ENCODE measurements at places on chromosomes 6 and 20.

- DNase-seq = no peak
These were observed 7.8 kb downstream of the RWDD1 start for GRCh38 chr6:116579143-116579542.

- DNase-seq = no peak
These were observed 220.5 kb downstream of the ANKRD60 start for GRCh38 chr20:58007947-58008346.

DNA sequence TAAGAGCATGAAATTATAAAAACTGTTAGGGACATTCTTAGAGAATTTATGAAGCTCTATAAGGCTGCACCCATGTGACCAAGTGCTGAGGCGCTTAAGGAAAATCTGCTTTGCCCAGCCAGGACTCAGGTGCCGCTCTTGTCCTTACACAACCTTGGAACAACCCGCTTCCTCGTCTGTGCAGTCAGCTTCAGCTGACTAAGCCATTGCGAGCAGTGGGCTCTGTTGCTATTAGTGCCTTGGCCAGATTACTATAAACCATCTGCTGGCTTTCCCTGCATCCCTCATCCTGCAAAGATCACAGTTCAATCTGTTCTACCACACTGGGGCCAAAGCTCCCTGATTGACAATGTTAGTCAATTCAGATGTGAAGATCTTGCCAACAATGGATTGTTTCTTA is 89.1 kb upstream of the E2F3 start:
- DNase-seq = no peak

- DNase-seq = no peak
These were observed 173.6 kb downstream of the ANKRD60 start for GRCh38 chr20:58054780-58055373.

DNA sequence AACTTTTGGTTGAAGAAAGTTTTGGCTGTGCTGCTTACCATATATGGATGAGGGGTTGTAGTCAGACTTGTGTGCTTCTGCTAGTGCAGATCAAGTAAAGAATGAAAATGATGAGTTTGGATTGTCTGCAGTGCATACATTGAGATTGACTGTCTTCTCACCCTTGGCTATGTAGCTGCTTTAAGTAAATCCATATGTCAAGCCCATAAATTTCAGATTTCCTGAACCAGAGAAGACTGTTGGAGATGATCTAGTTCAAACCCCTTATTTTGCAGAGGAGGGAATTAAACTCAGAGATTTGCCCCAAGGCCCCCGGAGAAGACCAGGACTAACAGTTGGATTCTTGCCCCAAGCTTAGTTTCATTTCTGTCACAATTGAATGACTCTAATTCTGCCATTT is 67.2 kb downstream of the PKIB start:
- no peak for DNase-seq

DNA sequence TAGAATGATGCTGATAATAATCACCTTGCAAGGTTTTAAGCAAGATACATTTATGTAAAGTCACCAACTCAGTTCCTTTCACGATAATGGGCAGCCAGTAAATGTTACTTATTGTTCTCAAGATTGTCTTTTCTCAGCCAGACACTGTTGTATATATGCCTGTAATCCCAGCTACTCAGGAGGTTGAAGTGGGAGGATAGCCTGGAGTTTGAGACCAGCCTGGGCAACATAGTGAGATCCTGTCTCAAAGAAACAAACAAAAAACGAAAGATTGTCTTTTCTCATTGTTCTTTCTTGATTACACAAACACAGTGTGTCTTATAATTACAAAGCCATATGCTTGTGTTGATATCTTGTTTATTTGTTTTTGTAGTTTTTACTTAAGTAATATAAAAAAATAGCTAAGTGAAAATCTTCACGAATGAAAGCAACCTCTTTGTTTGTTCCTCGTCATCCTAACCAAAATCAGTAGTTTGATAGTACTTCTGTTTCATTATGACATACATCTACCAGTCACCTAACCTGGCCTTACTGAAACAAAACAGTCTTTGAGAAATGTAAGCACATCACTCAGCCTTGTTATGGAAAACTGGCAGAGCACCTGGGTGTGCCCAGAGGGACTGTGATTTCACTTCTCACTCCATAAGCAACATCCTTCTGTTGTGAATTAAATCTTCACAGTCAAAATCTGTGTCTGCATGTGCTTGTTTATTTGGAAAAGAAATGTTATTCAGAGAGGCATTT is 436.2 kb upstream of the SOX4 start:
- DNase-seq = no peak

DNA sequence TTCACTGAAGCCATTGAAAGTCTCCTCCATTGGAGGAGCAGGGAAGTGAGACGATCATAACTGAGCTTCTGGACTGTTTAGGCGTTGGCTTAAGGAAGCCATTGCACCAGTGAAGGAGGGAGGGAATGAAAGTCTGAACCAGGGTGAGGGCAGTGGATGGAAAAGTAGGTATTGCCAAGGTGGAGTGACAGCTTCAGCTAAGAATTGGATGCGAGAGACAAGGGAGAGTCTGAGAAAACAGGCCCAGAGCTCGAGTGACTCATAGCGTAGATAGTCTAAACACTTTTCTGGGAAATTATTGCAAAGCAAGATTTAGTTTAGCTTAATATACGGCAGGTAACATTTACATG is 4.5 kb downstream of the DSP start:
- DNase-seq = no peak

DNA sequence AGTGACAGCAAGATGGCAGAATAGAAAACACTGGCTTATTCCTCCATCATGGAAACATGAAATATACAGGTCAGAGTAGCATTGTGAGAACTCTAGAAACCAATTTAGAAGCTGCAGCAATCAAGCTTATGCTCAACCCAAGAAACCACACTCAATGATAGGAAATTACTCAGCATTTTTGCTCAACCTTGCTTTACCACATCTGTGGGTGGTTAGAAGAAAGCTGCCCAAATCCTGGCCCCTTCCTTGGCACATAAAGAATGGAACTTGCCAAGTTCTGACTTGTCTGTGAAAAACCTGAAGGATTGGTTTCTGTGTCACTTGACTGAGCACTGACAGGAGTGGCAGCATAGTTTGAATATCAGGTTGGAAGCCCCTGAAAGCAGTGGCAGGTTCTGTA is 108.0 kb upstream of the MOCS1 start:
- DNase-seq = no peak

Data from activated T-helper 1 cell treated with anti-CD3 and anti-CD28 coated beads, Interleukin-2, amount 50 U/mL, for 16 hours (primary cell).